Astrocyte (in vitro differentiated cells and primary cell): ENCODE measurements at places on chromosomes 13 and 19.

GRCh38 chr19:49155005-49155819 lies at the start of gene HRC:
Gene HRC, minus strand, starts transcription at chr19:49155396. Its CDS starts 159 bp downstream, at chr19:49155237.
- DNase-seq, result no peak

- no peak for DNase-seq
Measured at GRCh38 chr13:80989241-80989640, 648.3 kb upstream of the SPRY2 start.

- peak; percentile 49 for DNase-seq
Measured at GRCh38 chr19:53989600-53990533, 1.6 kb upstream of the CACNG6 start.

DNA sequence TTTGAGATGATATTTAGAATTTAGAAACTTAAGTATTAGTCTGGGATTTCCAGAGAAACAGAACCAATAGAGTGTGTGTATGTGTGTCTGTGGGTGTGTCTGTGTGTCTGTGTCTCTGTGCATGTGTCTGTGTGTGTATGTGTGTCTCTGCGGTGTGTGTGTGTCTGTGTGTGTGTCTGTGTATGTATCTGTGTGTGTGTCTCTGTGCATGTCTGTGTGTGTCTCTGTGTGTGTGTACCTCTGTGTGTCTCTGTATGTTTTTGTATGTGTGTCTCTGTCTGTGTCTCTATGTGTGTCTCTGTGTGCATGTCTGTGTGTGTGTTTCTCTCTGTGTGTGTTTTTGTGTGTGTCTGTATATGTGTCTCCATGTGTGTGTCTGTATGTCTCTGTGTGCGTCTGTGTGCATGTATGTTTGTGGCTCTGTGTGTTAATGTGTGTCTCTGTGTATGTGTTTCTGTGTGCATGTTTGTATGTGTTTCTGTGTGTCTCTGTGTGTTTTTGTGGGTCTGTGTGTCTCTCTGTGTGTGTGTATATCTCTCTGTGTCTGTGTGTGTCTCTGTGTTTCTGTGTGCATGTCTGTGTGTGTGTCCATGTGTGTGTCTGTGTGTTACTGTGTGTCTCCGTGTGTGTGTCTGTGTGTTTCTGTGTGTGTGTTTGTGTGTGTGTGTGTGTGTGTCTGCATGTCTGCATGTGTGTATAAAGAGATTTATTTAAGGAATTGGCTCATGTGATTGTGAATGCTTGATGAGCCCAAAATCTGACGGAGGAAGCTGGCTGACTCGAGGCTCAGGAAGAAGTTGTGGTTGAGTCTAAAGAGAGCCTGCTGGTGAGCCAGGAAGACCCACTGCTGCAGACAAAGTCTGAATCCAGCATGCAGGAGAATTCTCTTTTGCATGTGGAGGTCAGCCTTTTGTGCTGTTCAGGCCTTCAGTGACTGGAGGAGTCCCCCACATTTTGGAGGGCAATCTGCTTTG lies 22.2 kb downstream of the GPR42 start:
- no peak for DNase-seq

- peak; percentile 96 for DNase-seq
Measured at GRCh38 chr13:50589651-50590054, 253.8 kb downstream of the DLEU7 start.

GRCh38 chr13:80881942-80882445 lies 541.1 kb upstream of the SPRY2 start:
- DNase-seq, result no peak

DNA sequence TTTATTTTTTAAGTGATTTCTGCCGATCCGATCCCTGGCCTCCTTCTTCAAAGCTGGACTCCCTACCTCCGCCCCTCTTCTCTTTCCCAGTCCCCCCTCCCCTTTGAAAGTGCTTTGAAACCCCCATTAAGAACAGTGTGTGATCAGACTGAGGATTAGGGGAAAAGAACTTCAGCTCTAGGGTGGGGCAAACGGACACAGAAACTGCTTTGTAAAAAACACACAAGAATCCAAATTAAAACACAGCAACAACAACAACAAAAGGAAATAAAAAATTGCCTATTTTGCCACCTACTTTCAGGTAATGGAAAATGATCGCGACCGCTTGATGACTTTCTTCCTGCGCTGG lies 1.4 kb downstream of the SPRY2 start:
- DNase-seq, result peak; percentile 39

- peak; percentile 22 for DNase-seq
Measured at GRCh38 chr13:74710006-74710405, 575.8 kb upstream of the KLF12 start.

DNA sequence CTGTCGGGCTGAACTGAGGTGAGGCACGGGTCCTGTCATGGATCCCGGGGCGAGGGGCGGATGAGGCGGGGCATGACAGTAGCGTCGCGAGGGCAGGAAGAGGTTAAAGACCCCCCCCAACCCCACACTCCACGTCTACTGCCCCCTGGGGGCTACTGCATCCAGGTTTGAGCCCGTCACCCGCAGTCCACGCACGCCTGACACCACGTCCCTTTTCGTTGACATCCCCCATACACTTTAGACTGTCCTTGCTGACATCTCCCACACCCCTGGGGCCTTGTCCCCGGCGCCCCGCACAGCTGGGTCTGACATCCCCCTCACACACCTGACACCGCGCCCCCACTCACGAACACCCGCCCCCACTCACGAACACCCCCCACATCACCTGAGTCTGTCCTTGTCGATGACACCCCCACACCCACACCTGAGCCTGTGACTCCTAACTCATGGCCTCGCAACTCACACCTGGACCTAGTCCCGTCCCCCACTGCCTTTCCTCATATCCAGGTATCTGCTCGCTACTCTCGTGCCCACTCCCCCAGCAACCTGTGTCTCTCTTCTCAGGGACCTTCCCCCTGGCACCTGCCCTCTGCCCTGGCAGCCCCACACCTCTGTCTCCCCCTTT lies 416 bp downstream of the SLC25A42 start:
- DNase-seq, result no peak

DNA sequence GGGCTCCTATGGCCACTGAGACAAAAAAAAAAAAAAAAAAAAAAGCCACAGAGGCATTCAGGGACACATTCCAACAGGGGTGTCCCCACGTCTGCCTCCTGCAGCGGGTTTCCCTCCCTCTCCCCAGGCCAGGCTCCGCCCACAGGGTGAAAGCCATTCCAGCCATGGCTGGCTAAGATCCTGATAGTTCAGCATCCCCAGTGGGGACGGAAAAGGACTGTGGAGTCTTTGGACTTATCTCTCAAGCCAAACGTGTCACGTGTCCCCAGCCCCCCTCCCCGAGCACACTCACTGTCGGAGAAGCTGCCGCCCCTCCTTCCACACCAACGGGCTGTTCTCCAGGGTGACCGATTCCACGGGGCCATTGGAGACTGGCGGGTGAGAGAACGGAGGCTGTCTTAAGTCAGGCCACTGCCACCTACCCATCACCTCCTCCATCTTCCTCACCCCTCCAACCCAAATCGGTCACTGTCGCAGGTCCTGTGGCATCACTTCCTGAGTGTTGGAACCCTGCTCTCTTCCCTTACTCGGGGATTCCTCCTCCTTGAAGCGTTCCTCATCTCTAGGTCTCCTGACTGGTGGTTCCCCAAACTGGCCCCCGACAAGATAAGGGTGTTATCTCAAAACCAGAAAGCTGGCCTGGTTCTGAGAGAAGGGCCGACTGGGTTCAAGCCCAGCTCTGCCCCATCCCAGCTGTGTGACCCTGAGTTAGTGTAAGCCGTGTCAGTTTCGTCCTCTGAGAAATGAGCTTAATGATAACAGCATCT lies 9.1 kb upstream of the FKRP start:
- no peak for DNase-seq

DNA sequence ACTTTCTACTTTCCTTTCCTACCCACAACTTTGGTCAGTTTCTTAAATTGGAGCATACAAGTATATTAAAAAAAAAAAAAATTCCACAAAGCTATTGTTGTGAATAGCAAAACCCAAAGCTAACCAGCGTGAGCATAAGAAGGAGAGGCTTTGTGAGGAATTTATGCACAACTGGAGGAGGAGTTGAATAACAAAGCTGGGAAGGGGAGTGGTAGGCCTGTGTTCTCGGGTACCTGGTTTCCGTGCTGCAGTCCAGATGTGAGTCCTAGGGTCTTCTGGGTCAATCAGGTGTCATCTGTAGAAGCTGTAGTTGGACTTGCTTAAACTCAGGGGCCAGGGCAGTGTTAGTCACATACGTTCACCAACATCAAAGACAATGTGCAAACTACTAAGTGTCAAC lies 422.5 kb upstream of the SGCG start:
- no peak for DNase-seq

DNA sequence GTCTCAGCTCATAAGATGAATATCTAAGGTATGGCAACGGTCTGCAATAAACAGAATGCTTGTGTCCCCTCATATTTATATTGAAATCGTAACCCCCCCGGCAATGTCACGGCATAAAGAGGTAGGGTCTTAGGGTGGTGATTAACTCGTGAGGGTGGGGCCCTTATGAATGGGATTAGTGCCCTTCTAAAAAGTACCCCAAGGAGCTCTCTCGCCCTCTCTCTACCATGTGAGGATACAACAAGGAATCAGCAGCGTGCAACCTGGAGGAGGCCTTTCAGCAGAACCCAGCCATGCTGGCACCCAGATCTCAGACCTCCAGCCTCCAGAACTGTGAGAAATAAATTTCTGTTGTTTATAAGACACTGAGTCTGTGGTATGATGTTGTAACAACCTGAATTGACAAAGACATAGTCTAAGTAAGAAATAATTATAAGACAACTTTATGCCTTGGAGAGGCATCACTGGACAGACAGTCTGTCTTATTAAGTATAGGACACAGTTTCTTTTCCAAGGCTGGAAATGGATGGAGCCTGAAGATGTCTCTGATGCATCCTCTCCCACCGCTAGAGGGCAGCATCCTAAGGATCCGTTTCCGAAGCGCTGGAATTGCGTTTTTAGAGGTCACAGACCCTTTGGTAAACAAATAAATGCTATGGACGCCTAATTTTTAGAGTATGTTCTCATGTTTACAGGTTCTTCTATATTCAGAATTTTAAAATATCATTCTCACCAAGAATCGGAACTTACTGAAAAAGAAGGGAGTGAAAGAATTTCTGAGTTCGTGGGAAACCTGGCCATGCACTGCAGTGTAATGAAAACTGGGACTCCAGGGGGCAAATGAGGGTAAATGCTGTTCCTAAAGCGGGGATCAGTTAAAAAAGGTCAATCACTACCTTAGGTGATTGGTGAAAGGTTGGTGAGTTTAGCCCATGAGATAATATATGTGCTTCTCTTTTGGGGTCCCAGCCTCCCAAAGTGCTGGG lies 13.3 kb upstream of the LEUTX start:
- peak; percentile 16 for DNase-seq

- no peak for DNase-seq
Measured at GRCh38 chr19:17556995-17557394, 1.5 kb downstream of the COLGALT1 start.

- no peak for DNase-seq
Measured at GRCh38 chr13:25864116-25864515, 187.7 kb downstream of the SHISA2 start.

DNA sequence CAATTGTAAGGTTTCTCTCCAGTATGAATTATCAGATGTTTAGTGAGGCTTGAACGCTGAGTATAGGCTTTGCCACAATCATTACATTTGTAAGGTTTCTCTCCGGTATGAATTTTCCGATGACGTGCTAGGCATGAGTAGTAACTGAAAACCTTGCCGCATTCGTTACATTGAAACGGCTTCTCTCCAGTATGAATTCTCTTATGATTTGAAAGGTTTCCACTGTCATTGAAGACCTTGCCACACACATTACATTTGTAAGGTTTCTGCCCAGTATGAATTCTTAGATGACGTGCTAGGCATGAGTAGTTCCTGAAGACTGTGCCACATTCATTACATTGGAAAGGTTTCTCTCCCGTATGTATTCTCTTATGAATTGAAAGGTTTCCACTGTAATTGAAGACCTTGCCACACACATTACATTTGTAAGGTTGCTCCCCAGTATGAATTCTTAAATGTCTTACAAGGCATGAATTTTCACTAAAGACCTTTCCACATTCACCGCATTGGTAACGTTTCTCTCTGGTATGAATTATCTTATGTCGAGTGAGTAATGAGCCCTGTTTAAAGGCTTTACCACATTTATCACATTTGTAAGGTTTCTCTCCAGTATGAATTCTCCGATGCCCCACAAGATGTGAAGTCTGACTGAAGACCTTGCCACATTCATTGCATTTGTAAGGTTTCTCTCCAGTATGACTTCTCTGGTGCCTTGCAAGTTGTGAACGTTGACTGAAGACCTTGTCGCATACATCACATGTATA lies 15.6 kb downstream of the ZNF836 start:
- DNase-seq, result no peak
